ENCODE measurements at places on chromosomes 12 and 14.
A peak's percentile ranks its signal among the peaks of the same experiment; 100 is the strongest.

DNA sequence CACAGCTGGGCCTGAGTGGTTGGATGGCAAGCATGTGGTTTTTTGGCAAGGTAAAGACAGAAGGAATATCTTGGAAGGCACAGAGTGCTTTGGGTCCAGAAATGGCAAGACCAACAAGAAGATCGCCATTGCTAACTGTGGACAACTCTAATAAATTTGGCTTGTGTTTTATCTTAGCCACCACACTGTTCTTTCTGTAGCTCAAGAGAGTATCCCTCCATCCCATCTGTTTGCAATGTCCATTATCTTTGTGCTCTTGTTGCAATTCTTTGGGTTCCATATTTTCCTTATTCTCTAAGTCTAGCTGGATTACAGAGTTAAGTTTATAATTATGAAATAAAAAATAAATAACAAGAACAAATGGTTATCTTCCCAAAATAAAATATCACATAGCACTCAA is 6.7 kb upstream of the DAAM1 start:
- DNase-seq, result no peak

DNA sequence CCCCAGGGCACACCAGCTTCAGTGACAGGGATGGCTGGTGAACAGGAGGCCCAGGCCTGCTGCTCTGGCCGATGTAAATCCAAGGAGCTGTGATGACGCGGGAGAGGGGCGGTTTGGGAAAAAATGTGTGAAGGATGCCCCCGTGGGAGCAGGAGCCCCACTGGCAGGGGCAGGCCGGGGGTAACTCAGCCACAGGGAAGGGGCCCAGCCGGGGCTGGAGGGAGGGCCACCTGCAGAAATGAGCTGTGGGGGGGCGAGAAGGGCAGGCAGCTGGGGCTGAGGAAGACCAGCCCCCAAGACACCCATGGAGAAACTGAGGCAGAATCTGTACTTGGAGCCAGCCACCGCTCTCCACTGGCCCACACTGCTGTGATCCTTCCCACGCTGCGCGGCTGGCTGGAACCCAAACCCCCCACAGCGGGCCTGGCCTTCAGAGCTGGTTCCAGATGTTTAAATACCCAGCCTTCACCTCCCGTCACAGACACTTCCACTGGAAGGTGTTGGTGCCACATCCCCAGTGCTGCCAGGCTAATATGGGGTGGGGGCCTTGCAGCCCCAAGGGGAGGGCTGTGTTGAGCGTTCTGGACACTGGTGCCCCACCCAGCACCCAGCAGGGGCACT is 28.5 kb upstream of the ANKRD9 start:
- DNase-seq, result no peak

- DNase-seq, result no peak
Observed at GRCh38 chr12:72006766-72007165, 68.1 kb downstream of the TPH2 start.

- DNase-seq, result no peak
Observed at GRCh38 chr14:64734990-64735389, 30.8 kb downstream of the PLEKHG3 start.

DNA sequence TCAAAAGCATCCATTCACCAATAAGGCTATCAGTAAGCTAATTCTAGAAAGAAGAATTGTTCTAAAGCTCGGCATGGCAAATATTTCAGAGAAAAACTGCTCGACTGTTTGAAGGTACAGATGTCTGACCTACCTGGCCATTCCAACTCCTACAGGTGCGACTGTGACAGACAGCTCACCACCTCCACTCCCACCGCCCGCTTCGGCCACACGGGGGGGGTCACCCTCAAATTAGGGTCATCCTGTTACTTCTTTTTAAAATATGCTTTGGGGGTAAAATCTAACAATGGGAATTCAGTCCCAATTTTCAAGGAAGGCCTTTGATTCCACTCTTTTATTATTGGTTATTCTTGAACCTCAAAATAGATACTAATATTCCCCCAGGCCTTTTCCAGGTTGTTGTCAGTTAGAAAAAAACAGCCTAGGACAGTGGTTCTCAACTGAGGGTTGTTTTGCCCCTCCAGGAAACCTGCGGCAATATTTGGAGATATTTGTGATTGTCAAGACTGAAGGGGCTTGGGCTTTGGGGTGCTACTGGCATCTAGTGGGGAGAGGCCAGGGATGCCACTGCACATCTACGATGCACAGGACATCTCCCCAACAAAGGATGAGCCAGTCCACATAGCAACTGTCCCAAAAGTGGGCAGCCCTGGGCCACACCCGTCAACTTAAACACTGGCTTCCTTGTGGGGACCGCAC is 81.2 kb downstream of the BCL11B start:
- no peak for DNase-seq

DNA sequence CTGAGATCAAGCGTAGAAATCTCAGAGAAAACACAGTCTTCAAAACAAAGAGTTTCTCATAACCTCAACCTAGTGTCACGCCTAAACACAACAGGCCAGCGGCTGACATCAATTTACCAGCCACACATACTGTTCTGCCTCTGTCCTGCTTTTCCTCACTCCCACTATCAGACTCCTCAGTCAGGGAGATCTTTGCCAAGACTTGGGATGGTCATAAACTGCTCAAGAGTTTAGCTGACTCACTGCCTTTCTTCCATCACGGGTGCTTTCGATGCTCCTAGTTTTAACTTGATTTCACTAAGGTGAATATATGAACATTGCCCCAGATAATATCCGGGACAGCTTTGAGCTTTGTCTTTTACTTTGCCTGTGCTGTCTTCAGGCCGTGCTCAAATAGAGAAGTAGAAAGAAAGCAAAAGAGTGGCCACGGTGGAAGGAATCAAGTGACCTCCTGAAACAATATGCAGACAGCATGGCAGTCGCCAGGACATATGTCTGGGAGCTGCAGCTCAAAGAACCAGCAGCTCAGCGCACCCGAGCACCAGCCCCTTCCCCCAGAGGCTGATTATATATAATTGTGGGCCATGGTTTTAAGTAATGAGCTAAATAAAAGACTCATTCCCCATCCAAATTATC is 12.1 kb downstream of the MDM1 start:
- DNase-seq, result peak; percentile 54

DNA sequence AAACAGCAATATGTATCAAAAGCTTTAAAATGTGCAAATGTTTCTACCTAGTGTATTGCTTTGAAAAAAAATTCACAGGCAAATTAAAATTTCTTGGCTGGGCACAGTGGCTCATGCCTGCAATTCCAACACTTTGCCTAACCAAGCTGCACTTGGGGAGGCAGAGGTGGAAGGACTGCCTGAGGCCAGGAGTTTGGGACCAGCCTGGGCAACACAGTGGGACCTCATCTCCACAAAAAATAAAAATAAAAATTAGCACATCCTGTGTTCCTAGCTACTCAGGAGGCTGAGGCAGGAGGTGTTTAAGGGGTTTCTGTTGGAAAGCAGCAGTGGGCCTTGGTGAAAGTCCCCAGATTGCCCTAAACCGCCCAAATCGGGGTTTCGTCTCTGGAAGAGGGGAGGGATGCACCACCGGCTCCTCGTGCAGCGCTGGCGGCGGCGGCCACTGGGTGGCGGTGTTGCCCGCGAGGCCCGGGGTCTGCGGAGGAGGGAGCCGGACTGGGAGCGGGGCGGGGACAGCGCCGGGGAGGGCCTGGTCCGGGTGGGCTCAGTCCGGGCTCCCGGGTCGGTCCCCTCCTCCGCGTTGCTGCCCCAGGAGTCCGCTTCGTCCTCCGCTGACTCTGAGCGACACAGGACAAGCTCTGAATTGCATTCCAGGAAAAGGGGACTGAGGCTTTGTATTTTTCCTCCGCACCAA is 265.6 kb downstream of the AACS start:
- DNase-seq, result peak; percentile 34

DNA sequence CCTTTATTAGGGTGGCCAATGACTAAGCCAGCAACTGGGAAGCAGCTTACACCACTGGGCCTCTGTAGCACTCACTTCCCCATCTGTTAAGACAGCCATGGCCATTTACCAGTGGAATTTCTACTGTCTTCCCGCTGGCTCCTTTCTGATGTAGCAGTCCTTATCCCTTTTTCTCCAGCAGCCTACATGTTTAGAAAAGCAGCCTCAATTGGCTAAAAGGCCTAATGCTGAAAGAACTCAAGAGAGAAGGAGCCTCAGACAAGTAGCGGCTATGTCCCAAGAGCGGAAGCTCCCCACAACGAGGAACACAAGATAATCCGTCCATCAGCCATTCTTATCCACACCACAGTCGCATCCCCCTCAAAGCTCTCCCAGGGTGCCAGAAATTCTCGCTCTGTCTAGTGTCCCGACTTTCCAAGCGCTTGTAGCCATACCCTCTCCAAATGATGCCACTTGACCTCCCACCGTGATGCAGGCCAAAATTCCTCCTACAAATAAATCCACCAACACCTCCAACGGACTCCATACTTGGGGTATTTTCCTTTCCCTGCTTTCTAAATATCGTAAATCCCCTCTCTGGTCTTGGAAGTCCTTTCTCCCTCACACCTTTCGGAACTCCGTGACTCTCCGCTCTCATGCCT is 624 bp downstream of the M6PR start:
- no peak for DNase-seq

DNA sequence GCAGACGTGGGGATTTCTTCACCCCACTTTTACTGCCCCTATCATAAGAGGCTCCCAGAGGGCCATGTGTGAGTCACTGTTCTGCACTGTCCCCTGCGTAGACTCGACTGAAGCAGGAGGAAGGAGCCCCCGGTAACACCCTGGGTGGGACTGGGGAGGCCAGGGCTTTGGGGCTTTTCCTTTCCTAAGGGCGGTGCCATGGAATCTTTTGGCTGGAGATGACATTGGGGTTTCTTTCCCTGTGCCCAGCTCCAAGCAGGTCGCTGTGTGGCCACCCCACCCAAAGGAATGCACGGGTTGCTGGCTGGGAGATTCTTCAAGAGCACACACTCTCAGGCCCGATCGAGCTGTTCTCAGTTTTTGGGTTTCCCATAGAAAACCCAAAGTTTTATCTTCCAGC is 62.3 kb upstream of the RIN3 start:
- DNase-seq, result no peak

GRCh38 chr12:93427779-93428564 is 13.8 kb downstream of the UBE2N start:
- DNase-seq, result no peak

DNA sequence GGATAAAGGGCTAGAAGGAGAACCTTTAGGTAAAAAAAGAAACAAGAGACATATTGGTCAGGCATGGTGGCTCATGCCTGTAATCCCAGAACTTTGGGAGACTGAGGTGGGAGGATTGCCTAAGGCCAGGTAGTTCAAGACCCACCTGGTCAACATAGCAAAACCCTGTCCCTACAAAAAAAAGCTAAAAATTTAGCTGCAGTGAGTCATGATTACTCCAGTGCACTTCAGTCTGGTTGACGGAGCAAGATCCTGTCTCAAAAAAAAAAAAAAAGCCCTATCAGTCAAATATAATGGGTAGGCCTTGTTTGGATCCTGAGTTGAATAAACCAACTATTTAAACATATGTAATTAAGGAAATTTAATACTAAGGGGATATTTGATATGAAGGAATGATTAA is 54.2 kb downstream of the PPP1R36 start:
- no peak for DNase-seq

- DNase-seq, result no peak
Observed at GRCh38 chr14:47207617-47208016, 467.8 kb downstream of the MDGA2 start.

- no peak for DNase-seq
Observed at GRCh38 chr14:94224040-94224439, 49.9 kb downstream of the PPP4R4 start.

- no peak for DNase-seq
Observed at GRCh38 chr14:22296722-22297121, 292.3 kb downstream of the DAD1 start.

GRCh38 chr12:67592228-67593011 is 56.1 kb upstream of the DYRK2 start:
- DNase-seq, result no peak

GRCh38 chr14:60067882-60068281 is 23.8 kb upstream of the PCNX4 start:
- no peak for DNase-seq

GRCh38 chr12:30635385-30635784 is 60.3 kb downstream of the IPO8 start:
- DNase-seq, result no peak

DNA sequence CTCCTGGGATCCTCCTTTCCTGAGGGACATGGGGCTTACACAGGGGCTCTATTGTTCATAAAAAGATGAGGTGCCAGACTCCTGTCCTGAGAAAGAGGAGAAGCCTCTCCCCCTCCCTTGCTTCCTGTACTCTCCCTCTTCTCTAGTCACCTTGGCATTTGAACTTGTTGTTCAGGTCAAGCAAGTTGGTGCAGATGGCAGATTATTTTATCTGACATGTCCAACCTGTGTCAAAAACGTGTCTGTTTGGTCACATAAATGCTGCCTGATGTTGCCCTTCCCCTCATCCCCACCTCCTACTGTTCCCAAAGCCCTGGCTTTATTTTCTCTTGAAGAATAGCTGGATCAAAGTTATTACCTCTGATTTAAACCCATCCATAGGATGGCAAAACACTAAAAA is 154.8 kb downstream of the TMX1 start:
- no peak for DNase-seq

DNA sequence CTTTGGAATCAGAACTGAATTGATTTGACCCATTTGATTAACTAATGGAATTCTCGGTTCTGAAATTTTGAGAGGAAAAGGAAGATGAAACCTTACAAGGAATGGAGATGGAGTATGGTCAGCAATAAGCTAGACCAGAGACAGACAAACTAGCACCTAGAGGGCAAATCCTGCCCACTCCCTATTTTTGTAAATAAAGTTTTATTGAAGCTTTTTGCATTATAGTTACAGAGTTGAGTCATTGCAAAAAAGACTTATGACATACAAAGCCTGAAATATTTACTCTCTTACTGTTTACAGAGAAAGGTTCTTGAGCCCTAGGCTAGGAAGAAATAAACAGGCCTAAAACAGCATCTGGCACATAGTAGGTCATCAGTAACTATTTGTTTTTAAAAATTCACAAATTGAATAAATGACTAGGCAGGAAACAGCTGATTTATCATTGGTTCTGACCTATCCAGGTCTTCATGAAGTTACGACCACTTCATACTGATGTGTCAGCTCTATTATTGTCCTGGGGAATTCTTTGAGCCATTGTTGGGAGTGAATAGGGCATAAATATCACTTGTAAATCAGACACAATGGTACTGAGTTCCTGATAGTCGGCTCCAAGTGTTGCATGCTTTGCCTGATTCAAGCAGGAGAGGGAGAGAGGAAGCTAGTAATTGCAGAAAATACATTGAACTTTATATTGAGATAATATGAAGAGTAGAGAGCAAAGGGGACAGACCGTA is 14.6 kb upstream of the STAB2 start:
- DNase-seq, result no peak

- peak; percentile 76 for DNase-seq
Observed at GRCh38 chr14:91113829-91114078, at the start of gene DGLUCY. DGLUCY (plus strand) TSS chr14:91114073; CDS start chr14:91160295, 46,222 bp downstream.

DNA sequence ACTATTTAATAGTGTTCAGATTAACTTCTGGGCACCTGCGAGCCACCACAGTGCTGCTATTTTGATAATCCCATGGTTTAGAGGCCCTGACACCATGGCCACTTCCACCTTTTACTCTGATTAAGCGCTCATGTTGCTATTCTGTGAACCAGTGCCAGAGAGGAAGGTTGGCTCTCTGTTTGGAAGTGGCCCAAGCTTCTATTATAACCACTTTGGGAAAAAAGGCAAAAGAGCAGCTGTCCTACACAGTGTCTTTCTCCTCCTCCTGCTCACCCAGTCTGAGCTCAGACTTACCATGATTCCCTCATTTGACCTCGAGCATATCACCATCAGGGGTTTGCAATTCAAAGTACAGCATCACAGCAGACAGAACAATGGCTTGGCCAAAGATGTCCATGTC is 23.3 kb downstream of the DYRK2 start:
- no peak for DNase-seq

All from SK-N-DZ (cell line).